Midbrain (tissue), 1 donor: ENCODE measurements at places on chromosomes 6 and 20.

DNA sequence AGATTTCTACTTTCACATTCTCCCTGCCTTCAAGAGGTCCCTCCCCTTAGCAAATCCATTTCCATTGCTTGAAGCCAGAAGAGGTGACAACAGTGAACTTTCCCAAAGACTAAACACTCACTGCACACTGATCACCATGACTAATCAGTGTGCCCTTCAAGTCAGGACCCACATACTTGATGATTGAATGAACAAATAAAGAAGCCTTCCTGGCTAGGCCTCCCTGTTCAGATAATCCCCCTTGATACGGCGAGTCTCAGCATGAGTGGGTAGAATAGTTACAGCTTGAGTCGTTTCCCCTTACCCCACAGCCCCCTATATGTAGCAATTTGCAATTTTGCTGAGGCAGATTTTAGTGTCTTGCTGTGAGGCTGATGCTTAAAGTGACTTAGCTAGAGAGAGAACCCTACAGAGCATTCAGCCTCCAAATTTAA is 102.2 kb downstream of the UNC5CL start:
- DNase-seq = no peak

- DNase-seq = no peak
Observed at GRCh38 chr6:20680697-20681165, 146.5 kb downstream of the CDKAL1 start.

DNA sequence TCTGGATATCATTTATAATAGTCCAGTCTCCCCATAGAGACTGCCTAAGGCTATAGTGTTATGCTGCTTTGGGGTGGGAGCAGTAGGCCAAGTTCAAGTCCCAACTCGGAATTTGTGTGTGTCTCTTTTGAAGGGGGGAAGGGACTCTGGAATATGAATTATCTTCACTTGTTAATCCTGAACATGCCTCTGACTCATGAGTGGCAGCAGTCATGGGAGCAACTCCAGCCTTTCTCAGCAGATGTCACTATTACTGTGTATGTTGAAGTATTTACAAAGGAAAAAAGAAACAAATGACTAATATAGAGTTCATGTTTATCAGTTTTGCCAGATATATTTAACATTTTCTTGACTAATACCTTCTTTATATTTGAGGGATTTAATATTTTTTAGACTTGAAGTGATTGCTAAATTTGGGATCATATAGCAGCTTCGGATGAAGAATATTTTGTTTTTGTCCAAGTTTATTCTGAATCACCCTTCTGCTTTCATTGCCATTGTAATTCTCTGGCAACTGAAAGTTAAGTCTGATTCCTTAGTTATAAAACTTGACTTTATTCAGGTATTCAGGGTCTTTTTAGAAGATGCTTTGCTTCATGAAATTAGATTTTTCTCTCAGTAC is 23.4 kb downstream of the FAM217A start:
- peak; percentile 52 for DNase-seq

- DNase-seq = no peak
Observed at GRCh38 chr20:16864963-16865362, 116.8 kb downstream of the OTOR start.

- DNase-seq = no peak
Observed at GRCh38 chr6:138405816-138406413, 1.9 kb downstream of the HEBP2 start.

GRCh38 chr20:46036370-46036769 is 7.4 kb downstream of the SLC12A5 start:
- DNase-seq = no peak
